RWPE2 (cell line): ENCODE measurements at places on chromosomes 5 and 9.

GRCh38 chr5:403995-404394 lies 39.0 kb upstream of the EXOC3 start:
- no peak overlapping the region for H3K4me3 ChIP-seq
- H3K36me3 ChIP-seq = no peaks in the 10 kb centered on the region
- peaks cover 5% of the 10 kb centered on the region for H3K27me3 ChIP-seq
- H3K27ac ChIP-seq = no peak overlapping the region
- DNase-seq = no peak

DNA sequence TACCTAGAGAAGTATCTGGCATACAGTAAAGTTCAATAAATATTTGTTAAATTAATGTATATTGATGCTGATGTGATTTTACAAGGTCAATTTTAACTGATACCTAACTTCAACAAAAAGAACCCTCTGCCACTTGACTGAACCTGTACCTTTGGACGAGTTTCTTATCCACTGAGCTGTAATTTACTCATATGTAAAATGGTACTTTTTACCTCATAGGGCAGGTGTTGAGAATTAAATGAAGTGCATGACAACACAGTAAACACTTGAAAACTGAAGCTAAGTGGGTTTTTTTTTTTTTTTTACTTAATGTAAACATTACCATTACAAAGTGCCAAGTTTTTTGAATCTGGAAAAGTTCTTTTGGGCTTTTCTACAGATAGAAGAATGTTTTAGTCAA lies 15.4 kb downstream of the NIPSNAP3B start:
- DNase-seq = no peak
- H3K27ac ChIP-seq = no peak overlapping the region
- no peaks in the 10 kb centered on the region for H3K36me3 ChIP-seq
- H3K4me1 ChIP-seq = no peaks in the 10 kb centered on the region
- H3K4me3 ChIP-seq = no peak overlapping the region
- no peaks in the 10 kb centered on the region for H3K27me3 ChIP-seq

GRCh38 chr5:65047948-65048690 lies 279.4 kb downstream of the CWC27 start:
- H3K4me3 ChIP-seq = no peak overlapping the region
- H3K27ac ChIP-seq = no peak overlapping the region
- H3K36me3 ChIP-seq = no peaks in the 10 kb centered on the region
- no peaks in the 10 kb centered on the region for H3K27me3 ChIP-seq
- no peaks in the 10 kb centered on the region for H3K4me1 ChIP-seq

DNA sequence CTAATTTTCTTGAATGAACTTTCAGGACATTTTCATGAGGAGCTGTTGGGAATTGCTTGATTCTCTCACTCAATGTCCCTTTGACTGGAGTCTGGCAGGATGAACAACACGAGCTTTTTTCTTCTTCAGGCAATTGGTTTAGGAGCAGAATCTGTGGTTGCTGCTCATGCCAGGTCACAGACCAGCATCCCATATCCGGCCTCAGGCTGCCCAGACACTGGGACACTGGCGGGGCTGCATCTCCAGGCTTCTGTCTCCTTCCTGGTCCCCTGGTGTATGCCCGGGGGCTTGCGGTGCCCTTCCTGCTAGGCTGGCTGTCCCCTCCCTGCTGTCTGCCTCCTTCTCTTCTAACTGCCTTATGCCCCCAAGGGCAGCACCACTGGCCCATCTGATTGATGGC lies 311.5 kb upstream of the DAP start:
- no peak overlapping the region for H3K4me3 ChIP-seq
- H3K36me3 ChIP-seq = no peaks in the 10 kb centered on the region
- DNase-seq = no peak
- no peak overlapping the region for H3K27ac ChIP-seq

- no peak for DNase-seq
- no peaks in the 10 kb centered on the region for H3K36me3 ChIP-seq
- H3K27ac ChIP-seq = no peak overlapping the region
- no peak overlapping the region for H3K4me3 ChIP-seq
These were observed 31.0 kb upstream of the F2R start for GRCh38 chr5:76684756-76685519.

- peak overlapping the region; percentile 49 for H3K4me3 ChIP-seq
- H3K27ac ChIP-seq = peak overlapping the region; percentile 90
- DNase-seq = no peak
- no peaks in the 10 kb centered on the region for H3K4me1 ChIP-seq
- no peaks in the 10 kb centered on the region for H3K27me3 ChIP-seq
These were observed 6.7 kb downstream of the PTCH1 start for GRCh38 chr9:95509851-95510708.
